ENCODE measurements at places on chromosomes 4 and X.

DNA sequence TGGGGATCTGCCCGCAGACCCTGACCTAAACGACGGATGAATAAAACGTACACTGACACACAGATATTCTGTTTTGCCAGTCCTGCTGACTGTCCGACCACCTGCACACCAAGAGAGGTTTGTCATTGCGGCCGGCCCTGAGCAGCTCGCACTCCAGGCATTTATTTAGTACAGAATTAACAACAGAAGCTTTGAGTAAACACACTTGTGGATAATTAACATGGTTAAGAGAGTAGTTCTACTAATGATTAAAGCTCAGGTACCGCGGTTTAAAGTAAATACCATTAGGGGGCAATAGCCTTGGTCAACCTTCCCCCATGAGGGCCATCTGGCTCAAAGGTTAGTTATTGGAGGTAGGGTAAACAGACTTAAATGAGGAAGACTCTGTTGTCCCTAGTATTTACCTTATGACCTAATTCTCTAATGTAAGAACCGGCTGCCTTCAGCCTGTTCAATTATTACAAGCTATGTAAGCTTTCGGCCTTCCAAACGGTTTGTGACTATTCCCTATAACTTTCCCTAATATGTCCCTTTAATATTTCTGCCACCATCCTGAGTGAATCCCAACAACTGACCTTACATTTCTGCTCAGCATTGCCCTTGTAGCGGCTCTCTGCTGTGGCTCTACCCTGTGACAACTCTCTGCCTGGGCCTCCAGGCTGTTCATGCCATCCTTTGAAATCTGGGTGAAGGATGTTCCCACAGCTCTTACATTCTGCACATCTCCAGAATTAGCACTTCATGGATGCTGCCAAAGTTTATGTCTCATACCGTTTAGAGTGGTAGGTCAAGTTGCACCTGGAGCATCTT lies 46.9 kb upstream of the SYTL5 start:
- no peak for DNase-seq

DNA sequence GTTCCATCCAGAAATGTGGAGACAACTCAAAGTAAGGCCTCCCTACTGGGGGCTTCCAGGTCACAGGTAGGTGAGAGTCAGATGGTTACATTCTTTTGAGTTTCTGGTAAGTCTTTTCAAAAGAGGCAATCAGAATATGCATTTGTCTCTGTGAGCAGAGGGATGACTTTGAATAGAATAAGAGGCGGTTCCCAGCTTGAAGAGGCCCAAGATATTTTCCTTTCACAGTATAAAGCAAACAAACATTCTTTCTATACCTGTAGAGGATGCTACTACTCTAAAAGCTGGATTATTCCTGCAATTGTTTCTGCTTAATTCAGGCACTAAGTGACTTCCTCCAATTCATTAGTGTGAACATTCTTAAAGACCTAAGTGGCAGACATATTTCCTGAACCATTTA lies 44.4 kb downstream of the DIAPH2 start:
- DNase-seq: no peak

GRCh38 chr4:88610771-88611170 lies 18.5 kb downstream of the HERC3 start:
- no peak for DNase-seq

DNA sequence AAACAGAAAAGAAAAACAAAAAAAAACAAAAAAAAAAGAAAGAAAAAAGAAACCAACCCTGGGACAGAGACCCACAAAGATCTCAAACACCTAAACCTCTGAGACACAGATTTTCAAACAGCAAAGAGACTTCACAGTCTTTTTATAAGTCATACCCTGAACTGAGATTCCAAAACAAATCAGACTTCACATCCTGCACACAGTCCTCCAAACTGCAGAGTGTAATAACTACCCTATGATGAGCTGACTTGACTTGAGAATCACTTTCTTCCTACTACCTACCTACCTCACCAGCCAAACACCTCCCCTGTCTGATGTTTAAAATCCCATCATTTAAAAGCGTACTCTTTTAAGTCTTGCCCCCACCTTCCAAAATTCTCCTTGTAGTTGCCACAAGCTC lies 25.2 kb upstream of the GLOD5 start:
- DNase-seq: no peak

DNA sequence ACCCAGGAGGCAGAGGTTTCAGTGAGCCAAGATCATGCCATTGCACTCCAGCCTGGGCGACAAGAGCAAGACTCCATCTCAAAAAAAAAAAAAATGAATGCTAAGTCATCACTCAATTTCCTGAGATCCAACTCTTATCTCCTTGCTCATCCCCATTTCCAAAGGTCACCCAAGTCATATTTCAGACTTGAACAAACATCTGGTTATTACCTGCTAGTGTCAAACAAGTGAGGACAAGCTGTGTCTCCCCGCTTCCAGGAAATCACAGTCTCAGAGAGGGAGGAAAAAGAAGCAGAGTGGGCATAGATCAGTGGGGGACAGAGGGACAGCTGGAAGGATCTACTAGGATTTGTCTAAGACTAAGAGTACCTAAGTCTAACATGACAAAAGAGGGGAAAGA lies 147.5 kb upstream of the FUNDC1 start:
- no peak for DNase-seq

DNA sequence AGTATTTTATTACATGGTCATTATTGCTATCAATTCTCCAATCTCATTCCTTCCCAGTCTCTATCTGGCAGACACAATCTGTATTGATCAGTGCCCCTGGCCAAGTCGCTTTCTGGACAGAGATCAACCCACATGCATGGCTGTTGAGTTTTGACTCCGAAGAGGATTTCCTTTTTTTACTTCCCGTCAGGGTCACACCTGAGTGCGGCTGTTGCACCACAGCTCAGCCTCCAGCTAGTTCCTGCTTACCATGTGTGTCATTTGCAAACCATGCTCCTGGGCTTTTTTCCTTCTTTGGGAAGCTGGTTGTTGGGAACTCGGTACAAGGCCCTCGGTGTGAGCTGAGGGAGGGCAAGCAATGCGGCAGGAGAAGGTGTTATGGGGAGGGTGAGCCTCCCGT lies 11.7 kb downstream of the MAGED2 start:
- no peak for DNase-seq
